Naive B cell (primary cell): ENCODE measurements at places on chromosomes 7 and 10. TPM values are rescaled to one million over a fixed set of nuclear protein-coding genes. Genes with fewer than 3 reads are reported as not detected.

Gene CALML3
- not detected for polyA plus RNA-seq

DNA sequence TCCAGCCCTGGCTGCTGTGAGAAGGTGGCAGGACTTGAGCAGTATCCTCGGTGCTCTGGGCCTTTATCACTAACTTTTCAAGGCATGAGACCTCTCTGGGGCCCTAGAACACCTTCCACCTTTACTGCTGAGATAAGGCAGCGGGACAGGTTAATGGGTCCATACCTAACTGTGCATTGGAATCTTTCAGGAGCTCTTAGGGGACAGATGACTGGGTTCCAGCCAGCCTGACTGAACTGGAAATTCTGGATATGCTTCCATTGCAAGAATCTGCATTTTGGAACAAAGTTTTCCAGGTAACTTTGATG, 73.0 kb downstream of the ATXN7L1 start:
- DNase-seq = no peak

Gene TM9SF3
- 68.0 TPM for polyA plus RNA-seq

DNA sequence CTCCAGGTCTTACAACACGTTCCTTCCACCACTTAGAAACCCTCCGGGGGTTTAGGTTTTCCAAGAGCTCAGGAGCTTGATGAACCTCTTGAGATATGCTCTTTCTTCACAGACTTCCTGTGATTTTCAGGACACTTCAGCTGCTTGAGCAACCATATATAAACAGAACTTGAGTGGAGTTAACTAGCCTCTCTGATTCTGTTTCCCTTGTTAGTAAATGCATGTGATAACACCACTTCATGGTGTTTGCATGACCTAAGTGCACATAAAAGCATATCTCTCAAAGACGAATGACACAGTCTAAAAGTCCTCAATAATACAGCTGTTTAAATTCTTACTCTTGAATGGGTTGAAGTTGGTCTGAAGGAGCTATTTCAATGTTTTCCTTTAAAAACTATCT, 9.9 kb downstream of the PRR15 start:
- DNase-seq = no peak
